ENCODE measurements at places on chromosomes 11 and 22. TPM values are rescaled to one million over a fixed set of nuclear protein-coding genes. Genes with fewer than 3 reads are reported as not detected.

ADM2 gene
- 0.20 TPM for total RNA-seq

B4GALNT4 gene
- 1.5 TPM for total RNA-seq

GUCY1A2 gene
- total RNA-seq, result 0.14 TPM

P2RX6 gene
- total RNA-seq, result 0.07 TPM

CRYBB2 gene
- not detected for total RNA-seq

ST14 gene
- total RNA-seq, result 0.07 TPM

JAM3 gene
- total RNA-seq, result 117 TPM

GVQW3 gene
- total RNA-seq, result 0.79 TPM

KIAA1671 gene
- total RNA-seq, result 30.0 TPM

KRTAP5-11 gene
- not detected for total RNA-seq

KDM4E gene
- not detected for total RNA-seq

IGSF9B gene
- total RNA-seq, result 0.07 TPM

OR4A16 gene
- total RNA-seq, result not detected

WNT11 gene
- total RNA-seq, result not detected

SPON1 gene
- total RNA-seq, result not detected

CSF2RB gene
- 8.9 TPM for total RNA-seq

BEST1 gene
- under 0.01 TPM for total RNA-seq

RNF141 gene
- 36.1 TPM for total RNA-seq

GPR83 gene
- total RNA-seq, result not detected

OR5A1 gene
- total RNA-seq, result not detected

P4HA3 gene
- total RNA-seq, result 40.7 TPM

SLC22A8 gene
- total RNA-seq, result not detected
